ENCODE measurements at places on chromosomes 2 and 18.

GRCh38 chr2:70685771-70686171 is 82.2 kb downstream of the ADD2 start:
- no peak for DNase-seq

GRCh38 chr2:25700221-25700660 is 26.9 kb upstream of the DTNB start:
- DNase-seq, result peak; percentile 15

GRCh38 chr2:61114147-61114546 is 47.8 kb upstream of the C2orf74 start:
- DNase-seq, result no peak

GRCh38 chr2:223642506-223642905 is 40.3 kb upstream of the SCG2 start:
- DNase-seq, result no peak

DNA sequence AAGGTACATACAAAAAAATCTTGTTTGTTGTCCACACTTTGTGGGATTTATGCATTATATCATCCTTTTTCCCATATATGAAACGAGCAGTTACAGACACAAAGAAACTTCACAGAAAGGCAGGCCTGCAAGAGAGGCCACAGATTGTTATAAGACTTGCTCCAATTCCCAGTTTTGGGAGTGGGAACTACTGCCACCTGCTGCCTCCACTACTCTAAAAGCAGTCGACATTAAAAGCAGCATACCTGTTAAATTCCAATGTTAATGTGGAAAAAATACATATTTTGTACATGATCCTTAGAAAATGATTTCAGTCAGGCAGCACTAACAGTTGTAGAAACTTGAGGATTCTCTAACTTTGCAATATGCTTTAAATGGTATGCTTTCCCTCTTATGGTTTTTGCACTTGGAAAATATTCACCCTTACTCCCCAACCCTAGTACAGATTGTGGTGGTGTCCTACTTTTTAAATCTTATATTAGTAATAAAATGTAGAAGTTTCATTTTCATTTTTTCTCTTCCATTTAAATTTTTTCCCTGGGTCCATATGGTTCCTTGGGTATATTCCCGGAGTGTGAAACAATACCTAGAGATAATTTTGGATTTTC is 37.9 kb downstream of the SLC38A11 start:
- no peak for DNase-seq

DNA sequence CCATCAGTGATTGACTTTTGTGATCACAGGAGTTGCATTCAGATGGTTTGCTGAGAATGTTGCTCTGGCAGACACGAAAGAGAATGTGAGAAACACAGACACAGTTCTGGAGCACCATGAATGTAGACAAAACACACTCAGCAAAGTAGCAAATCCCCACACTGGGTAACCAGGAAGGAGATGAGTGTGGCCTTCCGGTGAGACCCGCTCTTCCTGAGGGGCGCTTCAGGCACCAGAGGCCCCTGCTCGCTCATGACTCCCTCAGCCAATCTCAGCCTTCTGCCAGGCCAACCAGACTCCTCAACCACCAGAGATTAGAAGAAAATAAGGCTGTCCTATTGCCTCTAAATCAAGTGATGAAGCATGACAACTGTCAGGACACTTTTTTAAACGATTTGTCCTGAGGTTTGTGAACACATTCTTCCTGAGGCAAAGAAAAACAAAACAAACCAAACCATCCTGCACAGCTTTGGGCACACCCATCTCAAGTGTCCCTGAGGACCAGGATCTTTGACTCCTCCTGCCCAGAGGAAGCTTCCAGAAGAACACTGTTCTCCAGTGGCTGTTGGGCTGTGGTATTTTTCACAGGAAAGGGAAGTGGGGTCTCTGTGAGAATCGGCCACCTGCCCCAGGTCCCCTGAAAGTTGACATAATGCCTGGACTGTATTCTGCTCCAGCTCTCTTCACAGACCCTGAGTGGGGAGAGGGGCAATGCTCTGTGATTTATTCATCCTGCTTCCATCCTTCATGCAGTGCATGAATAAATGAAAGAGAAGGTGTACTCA is 152.8 kb downstream of the BCL11A start:
- no peak for DNase-seq

- no peak for DNase-seq
These were observed 82.8 kb downstream of the SLC25A12 start for GRCh38 chr2:171811245-171811628.

- DNase-seq, result no peak
These were observed 825.0 kb upstream of the KLHL29 start for GRCh38 chr2:22560021-22560420.

GRCh38 chr2:145736871-145737270 is 1217.0 kb upstream of the ZEB2 start:
- no peak for DNase-seq

- no peak for DNase-seq
These were observed 174.4 kb downstream of the RPIA start for GRCh38 chr2:88865801-88866371.

DNA sequence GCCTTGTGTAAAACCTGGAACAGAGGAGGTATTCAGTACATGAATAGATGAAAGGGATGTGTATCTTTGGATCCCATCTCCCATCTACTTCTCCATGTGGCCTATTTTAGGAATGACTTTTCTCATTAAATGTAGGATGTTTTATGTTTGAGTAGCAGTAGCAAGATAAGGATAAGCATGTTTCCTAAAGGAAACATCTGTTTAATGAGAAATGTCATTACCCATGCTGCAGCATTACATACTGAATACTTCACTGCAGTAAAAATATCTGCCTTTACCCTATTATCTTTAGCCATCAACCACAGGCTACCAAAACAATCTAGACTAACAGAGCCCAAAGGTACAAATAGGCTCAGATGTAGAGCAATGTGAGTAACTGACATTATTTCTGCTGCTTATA is 419.2 kb upstream of the CYRIA start:
- no peak for DNase-seq

- no peak for DNase-seq
These were observed 7.7 kb downstream of the MAPRE3 start for GRCh38 chr2:26978061-26978596.
